NCI-H2081 treated with DMSO at 0.1 percent for 48 hours (cell line): ENCODE measurements at places on chromosomes 12 and 14.

- no peak for DNase-seq
Observed at GRCh38 chr14:50616275-50616674, 51.8 kb downstream of the SAV1 start.

DNA sequence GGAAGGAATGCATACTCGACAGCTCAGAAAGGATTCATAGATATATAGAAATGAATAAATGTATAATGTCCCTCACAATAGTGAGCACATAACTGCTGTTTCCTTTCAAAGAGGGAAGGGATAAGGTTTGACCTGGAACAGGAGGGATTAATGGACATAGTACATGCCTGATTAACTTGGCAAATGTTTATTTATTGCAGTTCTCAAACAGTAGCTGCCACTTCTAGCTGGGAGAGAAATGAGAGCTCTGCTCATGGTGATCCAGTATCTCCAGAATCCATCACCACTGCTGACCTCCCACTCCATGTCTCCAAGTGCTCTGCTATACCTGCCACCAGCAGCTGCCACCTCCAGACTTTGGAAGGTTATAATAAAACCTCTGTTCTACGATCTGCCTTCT, 108.1 kb downstream of the LRIG3 start:
- no peak for DNase-seq

GRCh38 chr12:1845427-1845826, 25.1 kb downstream of the LRTM2 start:
- DNase-seq, result no peak

GRCh38 chr12:57657744-57658143, 24.7 kb upstream of the B4GALNT1 start:
- DNase-seq, result no peak

DNA sequence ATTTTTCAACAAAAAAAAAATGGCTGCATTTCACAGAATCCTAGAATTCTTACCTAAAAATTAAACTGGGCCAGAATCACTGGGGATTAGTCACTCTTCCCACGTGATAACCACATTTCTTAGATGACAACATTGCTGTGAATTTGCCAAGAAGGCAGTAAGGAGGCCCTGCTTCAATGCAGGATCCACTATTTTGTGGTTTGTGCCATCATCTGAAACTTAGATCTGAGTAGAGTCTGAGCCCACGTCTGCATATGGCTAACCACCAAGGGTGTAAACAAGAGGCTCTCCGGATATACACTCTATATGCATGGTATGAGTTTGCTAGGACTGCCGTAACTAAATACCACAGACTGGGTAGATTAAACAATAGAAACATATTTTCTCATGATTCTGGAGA, 24.4 kb upstream of the TBX5 start:
- no peak for DNase-seq

DNA sequence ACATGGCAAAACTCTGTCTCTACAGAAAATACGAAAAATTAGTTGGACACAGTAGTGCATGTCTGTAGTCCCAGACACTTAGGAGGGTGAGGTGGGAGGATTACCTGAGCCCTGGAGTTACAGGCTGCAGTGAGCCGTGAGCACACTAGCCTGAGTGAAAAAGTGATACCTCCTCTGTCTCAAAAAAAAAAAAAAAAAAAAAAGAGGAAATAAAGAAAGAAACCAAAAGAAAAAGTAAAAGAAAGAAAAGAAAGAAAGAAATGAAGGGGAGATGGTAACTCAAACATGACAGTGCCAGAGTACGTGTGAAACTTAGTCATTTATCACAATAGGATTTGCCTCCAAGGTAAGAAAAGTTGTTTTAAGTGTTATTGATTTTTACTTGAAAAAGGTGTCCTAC, 407.0 kb upstream of the MGAT4C start:
- DNase-seq, result no peak

DNA sequence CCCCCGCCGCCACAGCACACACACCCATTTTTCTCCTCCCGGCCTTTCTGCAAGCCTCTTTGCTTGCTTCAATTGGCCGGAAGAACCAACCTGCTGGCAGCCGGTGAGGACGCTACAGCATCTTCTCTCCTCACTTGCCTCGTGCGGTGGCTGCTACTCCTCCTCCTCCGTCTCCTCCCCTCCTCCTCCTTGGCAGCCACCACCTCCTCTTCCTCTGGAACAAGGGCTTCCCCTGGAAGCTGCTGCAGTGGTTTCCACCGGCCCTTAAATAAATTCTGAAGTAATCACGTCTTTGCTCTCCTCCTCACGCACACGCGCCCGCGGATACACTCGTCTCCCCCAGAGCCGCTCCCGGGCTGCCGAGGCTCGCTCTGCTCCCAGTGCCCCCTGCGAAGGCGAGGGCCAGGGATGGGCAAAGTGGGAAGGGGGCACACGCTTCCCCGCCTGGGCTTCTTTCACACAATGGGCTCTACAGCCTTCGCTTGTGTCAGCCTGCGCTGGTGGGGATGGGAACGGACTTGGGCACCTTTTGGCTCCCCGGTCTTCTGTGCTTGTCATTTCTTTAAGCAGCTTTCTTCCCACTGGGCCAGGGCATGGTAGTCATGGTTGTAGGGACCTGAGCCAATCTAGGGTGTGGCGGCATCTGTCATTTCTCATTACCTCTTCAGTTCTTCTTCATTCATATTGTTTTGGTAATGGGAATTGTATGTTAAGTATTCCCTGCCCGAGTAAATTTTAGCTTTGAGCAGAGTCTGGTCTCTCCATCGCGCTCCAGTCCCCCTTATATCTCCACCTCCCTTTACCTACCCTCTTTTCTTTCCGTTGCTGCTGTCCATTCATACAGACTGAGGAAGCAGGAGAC, at the start of gene PPFIA2:
Gene PPFIA2 (minus strand): TSS at position 161 of the 862 bp plus-strand sequence.
- peak; percentile 62 for DNase-seq

- no peak for DNase-seq
Observed at GRCh38 chr14:88079624-88080023, 74.7 kb downstream of the GPR65 start.

- DNase-seq, result no peak
Observed at GRCh38 chr12:96452261-96452922, 37.0 kb upstream of the CFAP54 start.

DNA sequence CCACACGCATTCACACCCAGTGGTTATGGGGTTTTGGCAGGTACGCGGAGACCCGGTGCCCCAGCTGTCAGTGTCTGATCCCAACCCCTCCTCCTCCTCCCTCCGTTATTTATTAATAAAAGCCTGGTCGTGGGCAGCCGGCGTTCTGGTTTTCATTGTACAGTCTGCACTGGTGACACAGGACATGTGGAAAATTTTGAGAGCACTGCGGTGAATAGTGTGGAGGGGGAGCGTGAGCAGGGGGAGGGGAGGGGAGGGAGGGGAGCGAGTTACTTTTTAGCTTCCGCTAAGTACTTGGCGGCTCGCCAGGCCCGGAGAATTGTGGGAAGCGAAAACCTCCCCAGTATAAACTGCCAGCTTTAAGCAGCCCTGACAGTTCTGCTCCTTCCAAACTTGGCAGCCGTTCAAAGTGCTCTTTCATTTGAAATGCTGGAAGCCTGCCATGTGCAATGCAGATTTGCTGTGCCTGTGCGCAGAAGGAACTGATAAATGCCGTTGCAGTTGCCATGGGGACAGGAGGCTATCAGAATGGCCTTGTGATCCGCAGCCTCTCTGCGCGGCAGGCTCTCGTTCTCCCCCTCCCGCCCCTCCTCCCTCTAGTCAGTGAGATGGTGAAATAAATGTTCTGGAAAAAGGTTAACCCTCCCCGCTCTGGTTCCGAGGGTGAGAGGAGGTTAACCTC, 11.7 kb upstream of the IRF2BPL start:
- DNase-seq, result peak; percentile 99

DNA sequence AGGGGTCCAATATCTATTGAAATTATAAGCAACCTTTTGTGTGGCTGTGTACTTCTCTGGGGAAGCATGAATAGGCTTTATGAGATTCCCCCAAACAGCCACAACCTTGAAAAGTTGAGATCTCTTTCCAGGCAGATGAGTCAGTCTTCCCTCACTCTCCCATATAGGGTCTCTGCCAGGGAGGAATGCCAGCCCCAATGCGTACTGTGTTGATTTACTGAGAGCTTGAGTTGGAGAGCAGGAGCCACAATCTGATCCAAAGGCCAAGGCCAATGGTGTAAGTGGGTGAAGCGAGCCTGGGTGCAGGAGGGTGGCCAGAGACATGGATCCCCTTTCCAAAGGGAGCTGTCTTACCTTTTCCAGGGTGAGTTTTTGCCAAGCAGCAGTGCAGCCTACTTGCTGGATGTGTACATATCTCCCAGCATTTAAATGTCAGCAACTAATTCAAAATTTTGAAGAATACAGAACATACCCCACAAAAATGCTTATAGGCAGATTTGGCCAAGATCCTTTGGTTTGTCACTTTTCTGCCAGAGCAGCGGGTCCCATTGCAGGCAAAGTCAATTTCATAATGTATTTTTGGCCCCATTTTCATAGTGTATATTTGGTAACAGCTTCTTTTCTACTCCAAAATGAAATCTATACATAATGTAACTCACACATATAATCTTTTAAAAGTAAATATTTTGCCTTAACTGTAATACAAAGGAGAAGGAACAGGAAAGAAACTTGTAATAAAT, 88.2 kb downstream of the TBC1D30 start:
- DNase-seq, result no peak

GRCh38 chr12:71008616-71009015, 88.1 kb upstream of the PTPRR start:
- no peak for DNase-seq

GRCh38 chr12:124379379-124379937, 84.6 kb downstream of the RFLNA start:
- DNase-seq, result no peak

DNA sequence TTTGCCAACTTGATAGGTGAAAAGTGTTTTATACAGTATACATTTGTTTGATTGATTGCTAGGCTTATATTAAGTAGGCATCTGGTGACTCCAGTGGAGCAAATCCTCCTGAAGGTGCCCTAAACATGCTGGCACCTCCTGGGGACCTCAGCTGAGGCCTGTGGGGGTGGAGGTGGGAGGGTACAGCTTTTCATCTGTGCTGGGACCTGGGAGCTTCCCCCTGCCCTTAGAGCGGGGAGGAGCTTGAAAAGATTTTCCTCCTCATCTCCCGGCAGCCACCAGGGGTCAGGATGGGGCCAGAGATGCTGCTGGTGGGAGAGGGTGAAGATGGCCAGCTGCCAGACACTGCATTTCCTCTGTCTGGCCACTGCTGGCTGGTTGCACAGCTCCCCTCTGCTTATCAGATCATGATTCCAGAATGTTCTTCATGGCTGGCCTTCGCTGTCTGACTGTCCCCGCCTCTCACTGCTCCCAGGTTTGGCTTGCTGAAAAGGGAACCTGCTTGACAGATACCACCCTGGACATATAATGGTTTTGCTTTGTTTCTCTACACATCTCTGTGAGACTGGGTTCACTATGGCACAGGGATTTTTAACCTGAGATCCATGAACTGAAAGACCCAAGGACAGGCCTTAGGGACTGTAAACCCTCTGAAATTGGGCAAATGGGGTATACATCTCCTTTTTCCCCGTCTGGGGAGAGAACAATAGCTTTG, 10.5 kb upstream of the JPH4 start:
- DNase-seq, result peak; percentile 63

DNA sequence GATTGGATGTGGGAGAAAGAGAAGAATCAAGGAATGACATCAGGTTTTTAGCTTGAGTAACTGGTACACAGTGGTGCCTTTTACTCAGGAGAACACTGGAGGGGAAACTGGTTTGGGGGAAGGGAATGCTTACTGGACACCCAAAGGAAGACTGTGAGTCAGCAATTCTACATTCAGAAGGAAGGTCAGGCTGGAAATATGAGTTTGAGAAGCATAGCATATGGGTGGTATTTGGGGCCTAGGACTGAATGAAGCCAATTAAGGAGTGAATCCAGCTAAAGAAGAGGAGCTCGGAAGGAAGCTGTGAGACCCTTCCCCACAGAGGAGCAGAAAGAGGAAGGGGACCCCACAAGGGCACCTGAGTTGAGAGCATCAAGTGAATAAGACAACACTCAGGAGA, 35.4 kb downstream of the DMAC2L start:
- DNase-seq, result no peak

GRCh38 chr12:82099216-82099615, 259.0 kb downstream of the CCDC59 start:
- no peak for DNase-seq

- DNase-seq, result no peak
Observed at GRCh38 chr12:54159589-54159988, 29.2 kb downstream of the SMUG1 start.

DNA sequence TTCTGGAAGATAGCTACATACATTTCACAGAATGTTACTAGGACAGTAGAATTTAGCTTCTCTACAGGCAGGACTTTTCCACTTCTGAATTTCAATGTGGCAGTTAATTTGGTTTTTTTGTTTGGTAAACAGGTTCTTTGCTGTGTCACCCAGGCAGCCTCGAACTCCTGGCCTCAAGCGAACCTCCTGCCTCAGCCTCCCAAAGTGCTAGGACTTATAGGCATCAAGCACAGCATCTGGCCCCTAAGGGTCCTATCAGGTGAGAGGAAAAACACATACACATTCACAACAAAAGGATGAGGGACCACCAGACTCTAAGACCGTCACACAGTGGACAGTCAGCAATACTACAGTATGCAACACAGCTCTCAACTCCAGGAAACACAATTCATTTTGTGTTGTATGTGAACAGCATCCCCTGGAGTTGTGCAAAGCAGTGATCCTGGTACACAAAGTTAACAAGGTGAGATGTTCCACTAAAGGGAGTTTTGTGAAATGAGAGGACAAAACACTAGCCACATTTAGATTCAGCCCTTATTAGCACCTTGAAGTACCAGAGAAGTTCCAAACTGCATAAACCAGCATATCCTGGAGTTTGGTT, 6.9 kb downstream of the ATP2B1 start:
- no peak for DNase-seq

DNA sequence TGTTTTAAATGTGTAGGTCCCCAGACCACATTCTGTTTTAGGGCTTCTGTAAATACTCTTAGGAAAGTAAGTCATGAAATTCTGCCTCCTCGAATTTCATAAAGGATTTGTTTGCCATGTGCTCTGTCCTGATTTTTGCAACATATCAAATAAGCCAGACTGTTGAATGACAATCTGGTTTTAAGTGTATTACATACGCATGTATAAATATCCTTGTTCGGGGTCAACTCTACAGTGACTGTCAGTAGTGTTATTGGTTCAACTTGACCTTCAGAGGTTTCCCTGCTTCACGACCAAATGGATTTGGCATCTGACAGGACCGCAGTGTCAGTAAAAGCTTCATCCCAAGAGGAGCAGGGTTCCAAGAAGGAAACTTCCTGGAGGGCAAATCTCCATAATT, 52.7 kb downstream of the PPM1A start:
- DNase-seq, result no peak

- DNase-seq, result no peak
Observed at GRCh38 chr14:64704743-64705380, 638 bp downstream of the PLEKHG3 start.

DNA sequence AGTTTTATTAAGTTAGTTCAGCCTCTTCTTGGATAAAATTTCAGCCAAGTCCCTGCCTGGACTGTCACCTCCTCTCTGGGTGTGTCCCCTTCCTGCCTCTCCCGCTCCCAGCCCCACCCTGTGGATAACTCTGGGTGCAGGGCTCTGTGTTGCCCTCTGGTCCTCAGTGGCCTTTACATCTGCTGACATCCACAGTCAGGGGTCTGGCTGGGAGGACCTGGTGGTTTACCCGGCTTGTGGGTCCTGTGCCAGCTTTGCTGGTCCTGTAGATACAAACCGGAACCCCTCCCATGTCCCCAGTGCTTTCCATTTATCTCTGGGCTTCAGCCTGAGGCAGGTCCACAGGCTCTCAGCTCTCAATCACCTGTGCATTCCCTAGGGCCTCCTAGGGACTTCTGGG, 28.9 kb upstream of the PLEKHG3 start:
- no peak for DNase-seq
